ENCODE measurements at places on chromosomes 11 and 22. TPM values are rescaled to one million over a fixed set of nuclear protein-coding genes. Genes with fewer than 3 reads are reported as not detected.

DNA sequence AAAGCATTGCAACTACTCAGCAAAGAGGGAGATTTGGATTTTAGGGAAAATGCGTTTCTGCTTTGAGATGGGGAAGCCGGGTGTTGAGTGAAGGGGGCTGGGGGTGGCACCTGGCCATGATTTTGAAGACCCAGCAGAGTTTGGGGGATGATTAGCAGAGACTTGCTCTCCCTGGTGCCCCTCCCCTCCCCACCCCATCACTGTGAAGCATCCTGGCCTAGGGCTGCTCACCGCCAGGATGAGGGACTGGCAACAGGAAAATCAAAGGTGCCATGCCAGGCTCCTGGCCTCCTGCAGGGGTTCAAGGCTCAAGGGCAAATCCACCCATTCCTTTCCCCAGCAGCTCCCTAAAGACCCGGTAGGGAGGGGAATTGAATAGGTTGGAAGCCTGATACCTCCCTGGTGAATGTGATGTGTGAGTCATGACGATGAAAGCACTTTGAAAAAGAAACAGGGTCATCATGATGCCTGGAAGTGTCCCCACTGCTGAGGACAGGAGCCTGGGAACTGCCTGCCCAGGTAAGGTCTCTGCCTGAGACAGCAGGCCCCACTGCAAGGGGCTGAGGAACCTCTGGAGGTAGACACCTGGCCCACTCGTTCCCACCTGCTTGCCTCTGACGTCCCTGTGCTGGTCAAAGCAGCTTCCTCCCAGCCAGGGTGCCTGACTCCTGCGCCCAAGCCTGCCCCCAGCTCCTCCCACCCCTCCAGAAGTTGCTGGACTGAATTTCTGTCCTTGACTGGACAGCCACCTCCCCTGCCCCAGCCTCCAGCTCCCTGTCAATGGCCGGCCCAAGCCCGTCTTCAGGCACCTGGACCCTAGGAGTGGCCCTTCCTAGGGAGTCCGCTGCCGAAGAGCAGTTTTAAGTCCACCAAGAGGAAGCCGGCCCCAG is 1.7 kb downstream of the CHST1 start:
- H3K4me3 ChIP-seq = peak overlapping the region; percentile 73
- peak; percentile 34 for DNase-seq
- H3K27ac ChIP-seq = no peak overlapping the region
- H3K27me3 ChIP-seq = peaks cover 35% of the 10 kb centered on the region
- no peaks in the 10 kb centered on the region for H3K36me3 ChIP-seq

DNA sequence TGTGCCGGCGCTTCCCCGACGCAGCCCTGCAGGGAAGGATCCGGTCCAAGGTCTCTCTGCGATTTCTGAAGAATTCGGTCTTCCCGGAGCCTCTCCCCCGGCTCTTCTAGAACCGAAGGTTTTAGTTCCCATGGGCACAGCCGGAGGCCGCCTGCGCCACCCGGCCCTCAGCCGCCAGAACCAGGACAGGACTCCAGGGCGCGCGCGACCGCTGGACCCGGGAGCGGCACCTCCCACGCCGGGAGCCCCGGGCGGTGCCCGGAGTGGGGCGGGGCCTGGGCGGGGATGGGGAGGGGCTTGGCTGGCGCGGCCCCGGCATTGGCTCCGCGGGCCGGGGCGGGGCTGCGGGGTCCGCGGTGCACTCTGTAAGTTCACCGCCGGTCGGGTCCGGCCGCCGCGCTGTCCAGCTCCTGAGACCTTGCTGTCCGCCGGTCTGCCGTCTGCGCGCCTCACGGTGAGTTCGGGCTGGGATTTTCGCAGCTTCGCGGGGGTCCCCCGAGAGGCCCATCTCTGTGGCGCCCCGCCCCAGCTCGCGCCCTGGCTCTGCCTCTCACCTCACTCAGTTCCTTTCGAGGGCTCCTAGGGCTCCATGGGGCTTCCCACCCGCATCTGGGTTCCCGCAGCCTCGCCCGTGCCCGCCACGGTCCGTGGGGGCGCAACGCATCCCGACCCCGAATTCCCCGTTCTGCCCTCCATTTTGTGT is at the start of gene CDC42EP2:
Gene CDC42EP2, plus strand, starts transcription at position 366 of the 703 bp plus-strand sequence. CDS start 6,033 bp downstream, outside the sequence.
- H3K4me1 ChIP-seq = peaks cover 70% of the 10 kb centered on the region
- peak within 1 kb of the TSS; percentile 98 for H3K27ac ChIP-seq
- peak; percentile 94 for DNase-seq
- peak within 1 kb of the TSS; percentile 94 for H3K4me3 ChIP-seq

Gene SYNGR1
- total RNA-seq = 14.5 TPM

DNA sequence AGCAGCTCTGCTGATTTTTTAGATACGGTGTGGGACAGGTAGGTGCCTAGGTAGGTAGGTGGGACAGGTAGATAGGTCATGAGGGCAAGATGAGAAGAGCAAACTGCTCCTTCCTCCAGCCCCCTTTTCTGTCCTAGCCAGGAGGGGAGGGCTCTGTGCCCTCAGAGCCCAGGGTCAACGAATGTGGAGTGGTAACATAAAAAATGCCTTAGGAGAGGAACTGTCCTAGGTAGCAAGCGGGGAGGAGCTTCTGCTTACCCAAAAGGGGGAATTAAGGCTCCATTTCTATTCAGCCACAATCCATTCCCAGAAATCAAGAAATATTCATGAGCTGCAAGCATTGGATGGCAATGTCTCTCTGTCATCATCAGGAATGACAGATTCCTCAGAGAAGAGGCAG is 234.8 kb downstream of the GRIK4 start:
- no peaks in the 10 kb centered on the region for H3K36me3 ChIP-seq
- no peak overlapping the region for H3K27ac ChIP-seq
- no peak overlapping the region for H3K4me3 ChIP-seq
- H3K4me1 ChIP-seq = no peaks in the 10 kb centered on the region

GRCh38 chr11:72696866-72697700 is 22.9 kb upstream of the PDE2A start:
- peaks cover 78% of the 10 kb centered on the region for H3K36me3 ChIP-seq
- no peaks in the 10 kb centered on the region for H3K4me1 ChIP-seq
- H3K27me3 ChIP-seq = no peaks in the 10 kb centered on the region
- peak; percentile 81 for DNase-seq
- peak overlapping the region; percentile 4 for H3K27ac ChIP-seq

Gene DEUP1
- not detected for total RNA-seq

GRCh38 chr22:36343070-36343719 is 44.6 kb downstream of the MYH9 start:
- no peaks in the 10 kb centered on the region for H3K27me3 ChIP-seq
- H3K4me3 ChIP-seq = no peak overlapping the region
- no peaks in the 10 kb centered on the region for H3K4me1 ChIP-seq
- DNase-seq = no peak
- H3K27ac ChIP-seq = peak overlapping the region; percentile 100

GRCh38 chr11:127531167-127531566 is 530.6 kb upstream of the KIRREL3 start:
- DNase-seq = no peak
- no peaks in the 10 kb centered on the region for H3K36me3 ChIP-seq
- H3K27me3 ChIP-seq = no peaks in the 10 kb centered on the region
- H3K4me1 ChIP-seq = no peaks in the 10 kb centered on the region

DNA sequence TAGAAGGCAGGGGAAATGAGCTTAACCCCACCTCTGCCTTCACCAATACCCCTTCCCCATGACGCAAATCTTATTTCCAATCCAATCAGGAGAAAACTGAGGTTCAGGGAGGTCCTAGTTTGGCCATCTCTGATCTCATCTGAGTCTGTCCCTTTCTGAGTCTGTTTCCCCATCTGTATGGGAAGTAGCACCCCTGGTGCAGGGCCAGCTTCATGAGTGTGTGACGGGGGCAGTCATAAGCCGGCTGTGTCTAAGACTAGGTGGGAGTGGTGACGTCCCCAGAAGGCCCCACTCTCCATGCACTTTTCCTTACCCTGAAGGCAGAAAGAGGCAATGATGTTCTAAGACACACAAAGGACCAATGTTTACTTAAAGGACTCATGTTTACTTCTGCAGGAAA is 72.3 kb downstream of the MN1 start:
- H3K4me3 ChIP-seq = no peak overlapping the region
- H3K36me3 ChIP-seq = no peaks in the 10 kb centered on the region
- H3K4me1 ChIP-seq = no peaks in the 10 kb centered on the region

DNA sequence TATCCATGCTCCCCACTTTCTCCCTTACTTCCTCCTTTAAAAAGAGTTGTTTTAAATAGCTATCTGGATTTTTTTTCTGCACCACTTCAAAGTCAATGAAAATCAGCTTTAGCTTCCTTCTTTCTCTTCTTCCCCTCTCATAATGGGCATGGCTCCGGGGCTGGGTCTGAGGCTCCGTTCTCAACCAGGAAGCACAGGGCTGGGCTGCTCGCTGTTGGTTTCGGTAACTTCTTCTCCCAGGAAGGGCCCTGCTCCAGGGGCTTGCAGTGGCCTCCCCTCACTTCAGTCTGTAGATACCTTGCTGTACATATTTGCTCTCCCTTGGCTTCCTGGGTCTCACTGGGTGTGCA is 23.8 kb downstream of the MICAL2 start:
- H3K4me1 ChIP-seq = no peaks in the 10 kb centered on the region
- H3K27me3 ChIP-seq = no peaks in the 10 kb centered on the region
- DNase-seq = no peak
- H3K36me3 ChIP-seq = no peaks in the 10 kb centered on the region
- H3K4me3 ChIP-seq = no peak overlapping the region

GRCh38 chr11:5364214-5364613 is 12.9 kb downstream of the OR51B6 start:
- no peak overlapping the region for H3K27ac ChIP-seq
- no peaks in the 10 kb centered on the region for H3K27me3 ChIP-seq
- no peaks in the 10 kb centered on the region for H3K4me1 ChIP-seq
- no peak overlapping the region for H3K4me3 ChIP-seq
- no peak for DNase-seq

- no peaks in the 10 kb centered on the region for H3K36me3 ChIP-seq
- no peak overlapping the region for H3K4me3 ChIP-seq
- DNase-seq = no peak
- H3K27ac ChIP-seq = no peak overlapping the region
Measured at GRCh38 chr11:123143476-123143875, 51.6 kb downstream of the CLMP start.

Gene OR2AG2
- total RNA-seq = not detected

GRCh38 chr11:14949437-14950147 is 22.6 kb downstream of the CALCA start:
- no peaks in the 10 kb centered on the region for H3K27me3 ChIP-seq
- no peak overlapping the region for H3K27ac ChIP-seq
- no peak for DNase-seq
- H3K4me3 ChIP-seq = no peak overlapping the region

GRCh38 chr22:46580940-46581537 is 39.1 kb upstream of the GRAMD4 start:
- H3K4me3 ChIP-seq = no peak overlapping the region
- no peaks in the 10 kb centered on the region for H3K36me3 ChIP-seq
- H3K27me3 ChIP-seq = no peaks in the 10 kb centered on the region
- H3K4me1 ChIP-seq = peaks cover 44% of the 10 kb centered on the region

Gene NCR3LG1
- 2.9 TPM for total RNA-seq

DNA sequence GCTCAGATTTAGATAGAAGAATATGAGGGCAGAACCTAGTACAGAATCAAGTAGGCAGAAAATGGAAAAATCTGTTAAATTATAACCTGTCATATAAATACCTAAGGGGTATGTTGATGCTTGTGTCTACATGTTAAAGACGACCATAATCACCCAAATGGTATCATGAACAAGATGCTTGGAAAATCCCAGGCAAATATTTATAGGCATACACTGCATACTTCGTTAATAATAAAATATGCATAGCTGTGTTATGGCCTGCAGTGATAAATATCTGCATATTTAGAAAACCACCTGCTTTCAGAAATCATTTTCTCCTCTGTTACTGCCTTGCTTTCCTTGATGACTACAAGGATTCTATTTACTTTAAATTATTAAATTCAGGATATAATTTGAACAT is 18.9 kb upstream of the DDX10 start:
- no peaks in the 10 kb centered on the region for H3K36me3 ChIP-seq
- H3K27me3 ChIP-seq = no peaks in the 10 kb centered on the region
- H3K27ac ChIP-seq = no peak overlapping the region

- no peak overlapping the region for H3K4me3 ChIP-seq
- no peak for DNase-seq
- no peaks in the 10 kb centered on the region for H3K4me1 ChIP-seq
- H3K27me3 ChIP-seq = no peaks in the 10 kb centered on the region
- no peak overlapping the region for H3K27ac ChIP-seq
Measured at GRCh38 chr11:94199136-94200130, 70.8 kb downstream of the PANX1 start.

DNA sequence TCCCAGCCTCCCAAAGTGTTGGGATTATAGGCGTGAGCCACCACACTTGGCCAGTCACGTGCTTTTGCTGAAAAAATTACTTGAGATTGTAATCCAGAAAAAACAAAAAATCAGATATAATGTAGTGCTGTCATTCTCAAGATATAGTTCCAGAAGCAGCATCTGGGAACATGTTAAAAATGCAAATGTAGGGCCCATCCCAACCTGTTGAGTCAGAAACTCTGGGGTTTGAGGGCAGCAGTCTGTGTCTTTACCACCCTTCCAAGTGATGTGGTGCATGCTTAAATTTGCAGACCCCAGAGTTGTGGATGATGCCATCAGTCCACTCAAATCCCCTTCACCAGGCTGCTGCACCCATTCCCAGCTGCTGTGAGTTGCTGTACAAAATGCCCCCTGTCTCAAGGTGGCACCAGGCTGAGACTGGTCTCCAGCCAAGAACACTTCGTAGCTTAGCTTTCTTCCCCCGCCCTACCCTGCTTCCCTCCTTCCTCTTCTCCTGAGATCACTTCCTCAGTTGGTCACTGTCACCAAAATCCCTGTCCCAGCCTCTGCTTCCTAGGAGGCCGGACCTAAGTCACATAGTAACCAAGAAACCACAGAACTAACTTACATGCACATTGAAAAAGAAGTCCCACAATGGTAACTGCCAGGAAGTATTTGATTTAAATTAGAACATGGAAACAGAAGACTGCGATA is 18.2 kb upstream of the ARRB1 start:
- H3K4me3 ChIP-seq = no peak overlapping the region
- H3K27ac ChIP-seq = no peak overlapping the region
- H3K4me1 ChIP-seq = no peaks in the 10 kb centered on the region
- H3K27me3 ChIP-seq = no peaks in the 10 kb centered on the region
- no peaks in the 10 kb centered on the region for H3K36me3 ChIP-seq

- no peaks in the 10 kb centered on the region for H3K27me3 ChIP-seq
- DNase-seq = no peak
- peaks cover 7% of the 10 kb centered on the region for H3K4me1 ChIP-seq
- no peaks in the 10 kb centered on the region for H3K36me3 ChIP-seq
- H3K4me3 ChIP-seq = no peak overlapping the region
Measured at GRCh38 chr11:96144553-96144952, 198.4 kb downstream of the MAML2 start.

Gene APOBEC3H
- total RNA-seq = not detected

Gene CCDC87
- 0.14 TPM for total RNA-seq

- H3K4me3 ChIP-seq = no peak overlapping the region
- no peaks in the 10 kb centered on the region for H3K27me3 ChIP-seq
- H3K4me1 ChIP-seq = no peaks in the 10 kb centered on the region
- DNase-seq = no peak
Measured at GRCh38 chr11:104999721-105000120, 23.2 kb downstream of the CASP5 start.

Gene PLCB3
- 11.4 TPM for total RNA-seq

DNA sequence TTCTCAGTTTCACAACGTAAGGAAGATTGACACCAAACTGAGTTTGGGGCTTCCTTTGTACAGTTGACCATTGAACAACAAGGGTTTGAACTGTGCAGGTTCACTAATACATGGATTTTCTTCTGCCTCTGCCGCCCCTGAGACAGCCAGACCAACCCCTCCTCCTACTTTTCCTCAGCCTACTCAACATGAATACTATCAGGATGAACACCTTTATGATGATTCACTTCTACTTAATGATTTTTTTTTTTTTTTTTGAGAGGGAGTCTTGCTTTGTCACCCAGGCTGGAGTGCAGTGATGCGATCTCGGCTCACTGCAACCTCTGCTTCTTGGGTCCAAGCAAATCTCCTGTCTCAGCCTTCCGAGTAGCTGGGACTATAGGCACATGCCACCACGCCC is 14.6 kb downstream of the RBM4 start:
- H3K4me3 ChIP-seq = no peak overlapping the region
- DNase-seq = no peak
- peaks cover 70% of the 10 kb centered on the region for H3K36me3 ChIP-seq
- H3K4me1 ChIP-seq = no peaks in the 10 kb centered on the region
- no peak overlapping the region for H3K27ac ChIP-seq
- H3K27me3 ChIP-seq = no peaks in the 10 kb centered on the region

Gene C11orf65
- total RNA-seq = 1.1 TPM
